ENCODE measurements at places on chromosomes 16 and 17. TPM values are rescaled to one million over a fixed set of nuclear protein-coding genes. Genes with fewer than 3 reads are reported as not detected.
A peak's percentile ranks its signal among the peaks of the same experiment; 100 is the strongest.

DNA sequence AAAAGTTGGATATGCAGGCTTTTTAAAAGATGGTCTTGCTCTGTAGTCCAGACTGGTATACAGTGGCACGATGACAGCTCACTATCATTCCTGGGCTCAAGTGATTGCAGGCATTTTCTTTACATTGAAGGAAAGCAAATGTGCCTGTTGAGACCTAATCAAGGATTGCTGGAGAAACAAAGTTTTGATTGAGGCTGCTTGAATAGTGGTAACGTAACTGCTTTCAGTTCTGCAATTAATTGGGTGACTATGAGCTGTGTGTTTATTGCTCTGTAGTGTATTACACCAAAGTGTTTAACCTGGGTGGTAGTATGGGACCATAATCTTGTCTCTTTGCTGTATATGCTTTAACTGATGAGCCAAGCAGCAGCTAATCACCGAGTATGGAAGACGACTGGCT lies 2.3 kb downstream of the UBB start:
- no peak for DNase-seq

DNA sequence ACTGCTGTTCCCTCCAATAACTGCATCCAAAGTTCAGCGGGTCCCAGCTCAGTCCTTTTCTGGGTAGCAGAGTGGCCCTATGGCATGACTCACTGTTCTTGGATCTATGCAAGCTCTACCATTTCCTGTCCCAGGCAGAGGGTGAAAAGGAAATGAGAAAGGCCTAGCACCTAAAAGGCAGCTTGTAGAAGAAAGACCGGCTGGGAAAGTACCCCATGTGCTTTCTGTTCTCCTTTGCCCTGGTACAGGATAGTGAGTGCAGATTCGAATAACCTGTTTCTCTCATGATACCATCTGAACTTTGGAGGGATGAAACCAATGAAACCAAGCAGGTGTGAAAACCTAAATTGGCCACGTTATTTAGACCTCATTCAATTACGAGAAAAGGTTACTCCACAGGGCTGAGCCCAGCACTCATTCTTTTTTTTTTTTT lies 12.7 kb upstream of the HASPIN start:
- DNase-seq: no peak

DNA sequence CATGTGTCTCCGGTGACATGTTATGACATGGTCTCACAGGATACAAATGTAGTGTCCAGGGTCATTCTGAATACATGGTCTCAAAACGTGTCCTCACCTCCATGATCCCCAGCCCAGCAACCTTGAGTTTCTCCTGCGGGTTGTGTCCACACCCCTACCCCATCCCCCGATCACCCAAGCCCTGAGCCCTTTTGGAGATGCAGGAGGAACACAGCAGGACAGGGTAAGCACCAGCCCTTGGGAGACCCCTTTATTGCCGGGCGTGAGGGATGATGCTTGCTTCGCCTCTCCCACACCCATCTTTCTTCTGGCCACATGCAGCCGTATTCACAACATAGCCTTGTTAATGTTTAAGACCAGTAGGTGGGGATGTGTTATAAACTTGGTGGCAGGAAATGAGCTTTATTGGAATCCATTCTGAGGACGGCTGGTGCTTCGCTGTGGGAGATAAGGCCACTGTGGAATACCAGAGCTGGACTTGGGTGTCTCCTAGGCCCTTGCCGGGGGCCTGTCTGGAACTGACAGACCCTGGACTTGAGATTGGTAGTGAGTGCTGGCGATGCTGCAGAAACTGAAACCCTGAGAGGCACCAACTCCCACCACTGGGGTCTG lies 5.5 kb downstream of the TMEM132E start:
- DNase-seq: no peak

- DNase-seq: peak; percentile 89
These were observed 4.2 kb upstream of the MXRA7 start for GRCh38 chr17:76714822-76715495.

- no peak for DNase-seq
These were observed 485.7 kb downstream of the HS3ST4 start for GRCh38 chr16:26177438-26177837.

DNA sequence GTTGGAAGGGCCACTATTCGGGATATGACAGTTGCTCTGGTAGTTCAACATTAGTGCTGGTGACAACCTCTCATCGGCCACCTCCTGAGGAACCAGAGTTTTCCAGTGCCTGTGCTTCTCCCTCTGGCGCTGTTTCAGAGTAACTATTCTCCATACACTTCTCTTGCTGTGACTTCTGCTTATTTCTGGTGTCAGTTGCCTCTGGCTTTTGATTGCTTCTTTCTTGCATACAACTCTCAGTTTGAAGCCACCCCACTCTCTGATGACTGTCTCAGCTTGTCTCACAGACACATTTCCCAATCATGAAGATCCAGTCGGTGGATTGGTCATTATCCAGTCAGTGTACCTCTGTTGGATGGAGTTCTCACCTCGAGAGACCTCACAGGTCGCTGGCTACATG lies 3.4 kb upstream of the TM4SF5 start:
- no peak for DNase-seq

Gene MYH2
- total RNA-seq: 0.23 TPM

Gene KRTAP3-1
- not detected for total RNA-seq

Data from liver (tissue), 10 donors.